ENCODE measurements at places on chromosomes 7 and 10.
A peak's percentile ranks its signal among the peaks of the same experiment; 100 is the strongest.

DNA sequence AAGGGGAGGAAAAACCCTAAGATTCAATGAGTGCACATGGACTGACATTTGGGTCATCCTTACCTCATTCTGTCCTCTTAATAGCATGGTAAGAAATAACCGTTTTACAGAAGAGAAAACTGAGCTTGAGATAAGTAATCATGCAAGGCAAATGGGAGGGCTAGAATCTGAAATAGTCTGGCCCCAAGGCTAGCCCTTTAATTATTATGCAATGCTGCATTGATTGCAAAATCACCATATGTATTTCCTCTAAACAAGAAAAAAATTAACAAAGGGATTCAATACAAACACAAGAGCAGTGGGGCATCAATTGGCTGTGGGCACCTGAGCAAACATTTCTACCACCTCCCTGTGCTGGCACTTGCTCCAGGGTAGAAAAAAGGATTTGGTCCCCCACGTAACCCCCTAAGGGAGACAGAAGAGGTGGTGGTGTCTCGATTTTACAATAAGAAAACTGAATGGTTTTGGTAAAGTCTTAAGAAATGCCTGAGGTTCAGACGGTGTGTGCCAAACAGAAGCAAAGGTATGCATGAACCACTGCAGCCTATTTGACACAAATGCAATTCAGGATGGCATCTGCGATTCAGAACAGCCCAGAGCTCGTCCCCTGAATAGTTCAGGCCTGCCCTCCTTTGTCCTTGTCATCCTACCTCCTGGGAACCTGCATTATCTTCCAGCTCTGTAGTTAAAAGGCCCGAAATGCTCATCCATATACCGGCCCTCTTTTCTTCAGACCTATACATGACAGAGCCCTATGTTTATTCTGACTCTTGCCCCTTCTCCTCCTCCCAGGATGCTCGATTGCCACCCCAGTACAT lies 23.6 kb downstream of the PIP4K2A start:
- no peak for DNase-seq

- DNase-seq = no peak
These were observed 2.4 kb upstream of the MKI67 start for GRCh38 chr10:128128582-128128981.

DNA sequence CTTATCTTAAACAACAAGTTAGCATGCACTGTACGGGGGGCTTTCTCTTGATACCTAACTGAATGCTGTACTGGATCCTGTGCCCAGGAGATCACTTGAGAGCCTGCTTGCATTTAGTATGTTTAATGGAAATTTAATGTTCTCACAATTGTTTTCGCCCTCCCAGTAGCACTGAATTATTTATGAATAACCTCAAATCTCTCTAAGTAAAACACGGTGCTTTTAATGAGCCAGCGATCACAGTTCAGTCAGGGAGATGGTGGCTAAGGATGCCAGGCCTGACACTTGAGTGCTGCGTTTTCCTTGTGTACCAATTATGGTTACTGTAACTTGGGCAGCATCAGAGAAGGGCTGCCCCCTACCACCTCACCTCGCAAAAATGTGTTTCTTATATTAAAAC lies 115.5 kb upstream of the ADARB2 start:
- no peak for DNase-seq

DNA sequence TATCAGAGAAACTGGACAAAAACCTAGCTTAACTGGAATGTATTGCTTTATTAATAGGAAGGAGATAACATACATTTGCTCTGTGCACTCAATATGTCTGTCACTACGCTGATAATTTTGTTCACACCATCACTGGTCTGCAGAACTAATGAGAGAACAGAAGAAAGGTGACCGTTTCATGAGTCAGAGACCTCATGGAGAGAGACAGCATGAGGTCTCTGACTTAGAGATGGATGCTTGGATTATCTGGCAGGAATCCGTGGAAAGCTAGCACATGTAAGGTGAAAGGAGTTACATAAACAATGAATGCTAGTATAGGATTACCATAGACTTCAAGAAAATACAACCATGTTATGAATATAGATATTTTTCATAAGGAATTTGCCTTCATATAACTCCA lies 947.3 kb downstream of the IPMK start:
- no peak for DNase-seq

DNA sequence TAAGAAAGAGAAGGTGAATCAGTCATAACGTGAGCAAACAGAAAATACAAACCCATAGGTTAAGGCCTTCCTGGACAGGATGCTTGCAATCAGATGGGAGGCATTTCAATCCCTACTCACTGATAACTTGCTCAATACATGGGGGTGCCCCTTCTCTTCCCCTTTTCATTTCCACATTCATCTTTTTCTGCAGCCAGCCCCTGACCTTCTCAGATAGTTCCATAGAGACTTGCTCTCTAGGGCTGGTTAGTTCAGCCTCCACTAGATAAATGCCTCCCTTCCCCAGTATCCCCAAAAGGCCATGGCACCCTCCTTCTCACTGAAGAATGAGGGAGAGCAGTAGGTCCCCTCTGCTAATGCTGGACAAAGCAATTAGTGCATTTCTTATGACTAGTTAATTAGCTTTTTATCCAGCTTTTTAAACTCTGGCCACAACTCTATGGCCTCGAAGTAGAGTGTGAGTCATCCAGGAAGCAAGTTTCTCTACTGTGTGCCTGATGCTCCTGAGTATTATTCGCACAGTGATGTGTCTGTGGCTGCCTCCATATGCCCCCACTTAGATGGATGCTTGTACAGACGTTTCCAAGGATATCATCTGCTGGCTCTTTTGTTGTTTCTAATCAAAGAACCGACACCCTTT lies 12.7 kb downstream of the CHN2 start:
- DNase-seq = no peak

DNA sequence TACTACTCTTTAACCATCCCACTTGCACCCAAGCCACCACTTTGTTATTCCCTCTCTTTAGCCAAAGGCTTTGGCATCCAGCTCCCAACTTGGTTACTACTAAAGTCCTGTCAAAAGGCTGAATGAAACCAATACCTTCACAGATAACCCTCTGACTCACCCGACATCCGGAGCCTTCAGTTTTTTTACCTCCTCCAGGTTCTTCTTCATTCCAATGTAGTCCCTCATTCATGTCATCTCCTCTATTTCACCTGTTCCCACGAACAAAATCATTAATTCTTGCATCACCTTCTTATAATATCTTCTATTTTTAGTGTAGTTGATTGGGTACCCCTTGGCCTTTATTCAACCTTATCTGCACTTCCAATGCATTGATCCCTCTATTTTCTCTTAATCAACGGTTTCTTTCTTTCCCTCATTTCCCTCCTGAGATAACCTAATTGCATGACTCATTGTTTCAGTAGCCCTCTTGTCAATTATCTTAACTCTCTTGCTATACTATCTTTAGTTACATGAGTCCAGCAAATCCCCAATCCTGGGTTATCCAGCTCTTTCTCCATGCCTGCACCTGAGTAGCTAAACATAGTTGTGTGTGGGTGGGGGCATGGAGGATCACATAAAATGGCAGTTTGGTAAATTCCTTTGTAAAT lies 87.2 kb upstream of the COL1A2 start:
- no peak for DNase-seq

- DNase-seq = no peak
These were observed 121.7 kb downstream of the DOCK4 start for GRCh38 chr7:112084520-112084971.

- DNase-seq = no peak
These were observed 81.3 kb upstream of the SFMBT2 start for GRCh38 chr10:7491949-7492659.

DNA sequence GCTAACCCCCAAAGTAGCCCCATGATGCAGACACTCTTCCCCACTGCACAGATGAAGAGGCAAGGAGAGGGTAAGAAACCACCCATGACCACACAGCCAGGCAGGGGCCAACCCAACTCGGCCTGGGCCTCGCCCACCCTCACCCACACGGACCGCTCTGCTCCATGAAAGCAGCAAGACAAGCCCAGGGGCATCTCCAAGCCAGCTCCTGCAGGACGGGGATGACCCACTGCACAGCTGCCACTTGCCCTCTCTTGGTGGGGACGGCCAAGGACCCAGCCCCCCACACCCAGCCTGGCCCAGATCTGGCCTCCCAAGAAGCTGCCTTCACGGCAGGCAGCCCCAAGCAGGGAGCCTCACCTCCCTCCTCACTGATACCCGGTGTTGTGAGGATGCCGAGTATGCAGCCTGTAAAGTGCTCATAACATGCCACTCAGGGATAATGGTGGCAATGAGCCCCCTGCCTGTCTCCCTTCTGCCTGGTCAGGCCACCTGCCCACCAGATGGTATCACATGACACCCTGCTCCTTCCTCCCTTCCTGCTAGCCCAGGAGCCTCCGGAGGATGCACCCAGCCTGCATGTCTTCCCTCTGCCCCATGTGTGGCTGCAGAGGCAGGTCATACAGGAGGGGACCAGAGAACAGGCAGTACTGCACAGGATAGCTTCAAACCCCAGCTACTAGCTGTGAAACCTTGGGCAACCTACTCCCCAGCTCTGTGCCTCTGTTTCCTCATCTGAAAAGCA lies 23.3 kb downstream of the OGDHL start:
- no peak for DNase-seq

DNA sequence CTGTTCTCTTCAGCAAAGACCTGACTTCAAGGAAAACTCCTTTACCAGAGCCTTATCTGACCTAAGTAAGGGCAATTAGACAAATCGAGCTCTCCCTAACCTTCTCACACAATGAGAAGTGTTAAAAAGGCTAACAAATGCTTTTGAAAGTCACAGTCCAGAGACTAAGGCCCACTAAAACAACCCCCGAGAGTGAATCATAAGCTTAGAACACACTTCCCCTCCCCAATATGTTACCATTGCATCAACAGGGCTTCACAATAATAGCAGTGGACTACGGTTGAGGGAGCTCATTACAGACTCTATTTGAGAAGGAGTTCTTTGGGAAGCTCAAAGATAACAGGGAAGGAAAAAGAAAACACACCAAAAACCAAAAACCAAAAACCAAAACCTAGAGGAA lies 28.6 kb upstream of the ZEB1 start:
- no peak for DNase-seq

DNA sequence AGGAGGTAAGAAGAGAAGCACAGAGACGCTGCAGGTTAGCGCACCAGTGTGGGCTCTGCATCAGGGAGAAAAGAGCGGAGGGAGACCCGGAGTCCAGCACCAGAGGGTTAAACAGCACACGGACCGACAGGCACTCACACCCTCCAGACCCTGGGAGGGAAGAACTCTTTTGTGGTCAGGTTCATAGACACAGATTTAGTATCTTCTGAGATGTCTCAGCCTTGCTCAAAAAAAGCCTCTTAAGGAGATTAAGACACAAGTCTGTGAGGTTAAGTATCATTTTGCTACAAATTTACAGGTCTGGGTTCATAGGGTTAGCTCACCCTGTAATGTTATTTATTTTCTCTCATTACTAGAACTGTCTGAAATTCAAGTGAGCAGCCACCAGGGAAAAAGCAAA lies 16.8 kb upstream of the NDST2 start:
- no peak for DNase-seq

- no peak for DNase-seq
These were observed 171.7 kb downstream of the FAM107B start for GRCh38 chr10:14602807-14603533.

DNA sequence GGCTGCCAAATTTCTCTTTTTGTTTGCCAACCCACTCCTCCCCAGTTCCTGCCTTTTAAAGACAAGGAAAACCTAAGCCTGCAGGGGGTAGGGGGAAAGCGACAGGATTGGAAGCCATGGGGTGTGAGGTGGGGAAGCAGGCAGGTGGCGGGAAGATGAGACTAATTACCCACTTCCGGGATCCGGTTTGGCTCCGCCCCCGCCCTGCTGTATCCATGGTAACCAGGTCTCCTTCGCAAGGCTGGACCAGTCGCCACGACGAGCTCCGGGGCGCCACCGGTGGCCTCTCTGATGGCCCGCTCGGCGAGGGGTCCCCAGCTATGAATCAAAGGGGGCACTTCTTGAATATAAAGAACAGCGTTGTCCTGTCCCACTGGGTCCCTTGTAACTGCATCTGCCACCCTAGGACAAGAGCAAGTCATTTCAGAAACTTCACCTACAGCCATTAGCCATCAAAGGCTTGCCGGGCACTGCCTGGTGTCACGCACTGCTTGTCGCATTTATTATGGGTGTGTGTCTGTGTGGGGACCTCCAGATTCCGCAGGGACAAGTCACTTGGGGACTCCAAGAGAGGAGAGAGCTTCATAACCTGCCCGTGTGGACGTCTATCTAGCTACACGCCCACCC lies 55.4 kb upstream of the LMTK2 start:
- DNase-seq = peak; percentile 47

DNA sequence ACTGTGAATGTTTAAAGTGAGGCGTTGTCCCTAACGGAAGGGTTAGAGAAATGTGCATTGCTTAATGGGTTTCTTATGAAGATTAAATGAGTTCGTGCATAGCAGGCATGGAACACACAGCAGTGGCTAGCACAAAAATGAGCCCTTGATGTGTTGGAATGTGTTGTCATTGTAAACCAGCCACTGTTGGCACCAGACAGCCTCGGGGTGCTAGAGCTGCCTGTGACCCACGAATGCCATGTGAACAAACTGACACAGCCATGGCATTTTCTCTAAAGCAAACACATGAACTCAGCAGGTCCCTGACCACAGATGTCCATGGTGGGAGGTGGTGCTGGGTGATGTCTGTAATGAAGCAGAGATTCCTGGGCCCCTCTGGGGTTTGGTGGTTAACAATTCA lies 111.1 kb upstream of the DPP6 start:
- no peak for DNase-seq

GRCh38 chr10:30059209-30060107 lies at the start of gene JCAD:
Gene JCAD, minus strand, starts transcription at chr10:30059586. Its CDS starts 11,774 bp downstream, at chr10:30047812.
- peak; percentile 26 for DNase-seq

DNA sequence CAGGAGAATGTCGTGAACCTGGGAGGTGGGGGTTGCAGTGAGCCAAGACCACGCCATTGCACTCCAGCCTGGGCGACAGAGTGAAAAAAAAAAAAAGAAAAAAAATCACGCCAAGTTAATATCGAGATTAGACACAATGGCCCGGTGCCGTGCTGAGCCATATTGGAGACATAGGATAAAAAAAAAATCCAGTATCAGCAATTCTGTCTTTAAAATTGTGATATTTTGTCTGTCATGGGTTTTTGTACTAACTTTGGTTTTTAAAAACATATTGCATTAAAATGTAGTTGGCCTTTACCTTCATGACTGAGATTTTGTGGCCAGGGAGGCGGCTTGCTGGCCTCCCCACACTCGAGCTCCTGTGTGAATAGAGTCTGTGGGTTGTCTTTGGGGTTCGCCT lies 62.8 kb upstream of the PITRM1 start:
- no peak for DNase-seq

- DNase-seq = peak; percentile 57
These were observed 38.2 kb downstream of the WDR37 start for GRCh38 chr10:1094112-1095057.

DNA sequence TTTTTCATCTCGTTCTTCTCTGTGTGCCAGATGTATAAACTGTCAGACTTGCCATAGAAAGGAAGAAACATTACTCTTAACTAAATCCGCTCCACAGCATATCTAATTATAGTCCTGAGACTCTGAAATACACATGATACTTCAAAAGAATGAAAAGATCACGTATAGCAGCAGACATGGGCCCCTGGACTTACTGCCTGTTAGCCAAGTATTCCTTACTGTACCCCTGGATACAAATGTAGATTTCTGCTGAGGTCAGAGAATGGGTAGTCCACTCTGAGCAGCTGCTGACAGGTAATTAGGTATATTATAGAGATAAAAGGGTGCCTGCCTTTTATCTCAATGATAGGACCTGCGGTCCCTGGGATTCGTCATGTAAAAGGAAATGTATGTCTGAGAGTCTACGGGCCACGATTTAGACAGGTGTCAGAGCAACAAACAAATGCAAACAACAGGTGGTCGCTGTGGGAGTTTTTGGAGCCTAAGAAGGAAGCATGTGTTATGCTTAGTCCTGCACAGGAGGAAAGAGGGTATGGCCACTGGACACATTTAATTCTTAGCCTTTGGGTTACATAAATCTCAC lies 69.4 kb downstream of the VOPP1 start:
- no peak for DNase-seq
